LHCN-M2 (cell line): ENCODE measurements at places on chromosomes 11 and 22.
A peak's percentile ranks its signal among the peaks of the same experiment; 100 is the strongest.

- no peak for DNase-seq
Measured at GRCh38 chr22:36953239-36954080, 40.0 kb downstream of the CSF2RB start.

- DNase-seq = no peak
Measured at GRCh38 chr22:22789233-22789921, 98.2 kb upstream of the IGLL5 start.

DNA sequence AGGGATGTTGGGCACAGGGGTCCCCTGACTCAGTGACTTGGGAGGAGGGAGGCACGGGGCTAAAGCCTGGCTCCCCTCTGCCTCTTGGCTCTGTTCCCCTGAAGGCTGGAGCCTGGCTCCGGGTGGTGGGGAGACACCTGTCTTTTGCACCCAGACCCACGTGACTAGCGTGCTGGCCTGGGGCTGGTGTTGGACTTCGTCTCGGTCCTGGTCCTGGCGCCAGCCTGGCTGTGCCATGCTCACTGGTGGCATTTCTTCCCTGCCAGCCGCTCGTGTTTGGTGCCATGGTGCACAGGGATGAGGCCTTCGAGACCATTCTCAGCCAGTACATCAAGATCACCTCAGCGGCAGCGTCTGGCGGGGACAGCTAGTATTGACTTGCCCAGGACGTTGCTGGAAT is 56.7 kb downstream of the GRAMD4 start:
- DNase-seq = no peak

DNA sequence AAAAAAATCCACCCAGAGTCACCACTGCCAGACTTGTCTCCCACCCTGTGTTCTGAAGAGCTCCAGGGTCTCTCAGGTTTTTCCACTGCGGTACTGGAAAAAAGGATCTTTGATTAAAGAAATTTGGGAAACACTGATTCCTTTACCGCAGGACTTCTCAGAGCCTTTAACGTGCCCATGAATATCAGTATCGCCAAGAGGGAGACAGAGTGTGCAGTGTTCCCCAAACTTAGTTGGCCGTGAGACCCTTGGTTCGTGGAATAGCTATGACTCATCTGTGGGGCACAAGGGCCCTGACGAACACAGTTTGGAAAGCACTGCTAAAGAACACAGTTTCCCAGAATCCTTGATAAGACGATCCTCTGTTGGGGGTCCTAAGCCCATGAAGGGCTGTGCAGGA is 31.7 kb downstream of the SYT7 start:
- DNase-seq = no peak

- no peak for DNase-seq
Measured at GRCh38 chr11:32162351-32162750, 71.5 kb downstream of the RCN1 start.

DNA sequence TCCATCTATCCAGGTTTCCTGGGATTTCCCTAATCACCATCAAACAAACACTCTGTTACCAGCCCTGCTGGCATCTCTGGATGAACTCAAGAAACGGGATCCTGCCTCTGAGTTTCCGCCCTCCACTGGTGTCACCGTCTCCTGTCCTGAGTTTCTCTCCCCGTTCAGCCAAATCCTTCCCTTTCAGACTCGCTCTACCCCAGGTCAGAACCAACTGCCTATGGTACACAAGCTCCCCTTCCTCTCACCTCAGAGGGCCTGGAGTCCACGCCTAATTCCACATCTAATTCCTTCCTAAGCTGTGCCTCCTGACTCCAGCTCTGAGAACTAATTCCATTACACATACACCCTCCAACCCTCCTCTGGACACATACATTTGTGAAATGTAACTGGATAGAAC is 96.1 kb downstream of the SHANK2 start:
- DNase-seq = no peak

DNA sequence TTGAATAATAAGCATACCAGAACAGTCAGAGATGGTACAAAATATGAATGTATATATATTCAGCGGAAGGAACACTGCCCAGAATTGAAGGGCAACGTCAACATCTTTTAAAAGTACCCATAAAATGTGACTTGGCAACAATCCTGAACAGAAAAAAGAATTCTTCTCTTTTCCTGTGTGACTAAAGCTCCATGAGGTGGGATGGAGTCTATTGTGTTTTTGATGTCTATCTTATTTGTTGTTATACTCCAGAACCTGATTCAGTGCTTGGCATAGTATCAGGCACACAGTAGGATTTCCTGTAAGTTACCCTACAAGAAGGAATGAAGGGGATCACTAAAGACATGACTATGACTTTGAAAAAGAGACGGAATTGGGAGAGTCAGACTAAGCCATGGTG is 10.3 kb downstream of the LDLRAD3 start:
- DNase-seq = no peak

DNA sequence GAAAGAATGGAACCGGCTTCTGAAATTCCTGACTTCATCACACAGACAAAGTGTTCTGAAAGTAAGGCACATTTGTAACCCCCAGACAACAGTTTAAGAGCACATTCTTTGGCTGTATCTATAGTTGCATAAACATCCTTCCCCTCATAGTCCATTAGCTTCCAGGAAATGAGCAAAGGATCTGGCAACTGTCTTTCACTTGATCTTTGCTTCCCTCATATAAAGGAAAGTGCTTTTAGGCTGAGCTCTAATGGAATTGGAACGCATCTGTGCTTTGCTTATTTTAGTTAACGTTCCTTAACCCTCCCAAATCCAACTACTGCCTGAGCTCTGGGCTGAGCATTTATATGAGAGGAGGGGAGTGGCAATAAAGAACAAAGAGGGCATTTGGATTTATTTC is 76.9 kb upstream of the API5 start:
- no peak for DNase-seq

- peak; percentile 85 for DNase-seq
Measured at GRCh38 chr11:128180441-128181087, 406.8 kb downstream of the ETS1 start.

GRCh38 chr22:21591695-21592094 is 24.2 kb downstream of the UBE2L3 start:
- DNase-seq = peak; percentile 36

GRCh38 chr11:66045177-66045639 is 3.8 kb downstream of the GAL3ST3 start:
- peak; percentile 67 for DNase-seq

DNA sequence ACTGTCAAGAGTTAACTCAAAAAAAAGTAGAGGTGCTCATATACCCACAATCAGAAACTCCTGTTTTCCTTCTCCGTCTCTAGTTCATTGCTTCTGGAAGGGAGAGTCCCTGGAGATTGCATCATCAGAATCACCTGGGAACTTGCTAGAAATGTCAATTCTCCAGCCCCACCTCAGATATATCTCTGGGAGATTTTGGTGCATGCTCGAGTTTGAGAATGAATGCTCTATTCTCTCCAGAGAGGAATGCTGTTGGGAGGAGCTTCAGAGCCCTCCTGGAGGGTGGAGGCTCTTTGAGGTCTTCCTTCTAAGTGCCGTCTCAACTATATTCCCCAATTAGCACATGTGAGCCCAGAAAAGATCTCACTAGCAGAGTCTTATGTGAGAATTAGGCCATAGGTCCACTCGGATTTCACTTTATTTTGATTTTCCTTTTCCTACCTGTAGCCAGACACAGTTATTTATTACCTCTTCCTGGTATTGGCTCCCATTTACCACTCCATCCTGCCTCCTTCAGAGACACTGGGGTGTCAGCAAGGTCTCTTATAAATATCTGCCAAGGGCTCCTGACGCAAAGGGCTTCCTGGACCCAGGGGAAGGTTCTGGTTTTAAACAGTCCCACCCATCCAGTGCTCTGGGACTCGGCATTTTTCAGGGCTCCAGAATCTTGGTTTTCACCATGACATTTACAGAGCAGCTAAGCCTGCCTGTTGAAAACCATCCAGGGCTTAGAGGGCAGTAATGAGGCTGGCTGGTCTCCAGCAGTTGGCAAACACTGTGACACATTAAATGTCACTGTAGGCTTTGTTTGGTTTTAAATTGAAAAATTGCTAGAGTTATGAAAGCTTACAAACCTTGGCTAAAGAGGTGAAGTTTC is 136.2 kb downstream of the CD44 start:
- DNase-seq = peak; percentile 48

DNA sequence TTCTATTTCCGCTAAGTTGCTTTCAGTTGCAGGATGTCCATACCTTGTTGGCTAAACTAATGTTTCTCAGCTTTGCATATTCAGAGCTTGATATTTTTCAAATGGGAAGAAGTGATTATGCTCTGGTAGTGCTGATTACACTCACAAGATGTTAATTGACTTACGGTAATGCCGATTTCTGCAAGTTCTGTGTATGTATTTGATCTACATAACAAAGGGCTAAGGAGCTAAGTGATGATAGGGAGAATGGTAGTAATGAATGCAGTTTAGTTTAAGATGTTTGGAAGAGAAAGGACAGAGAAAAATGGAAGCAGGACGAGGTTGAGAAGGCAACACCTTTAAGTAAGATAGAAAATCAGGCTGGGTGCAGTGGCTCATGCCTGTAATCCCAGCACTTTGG is 61.4 kb downstream of the FAM83F start:
- DNase-seq = no peak

DNA sequence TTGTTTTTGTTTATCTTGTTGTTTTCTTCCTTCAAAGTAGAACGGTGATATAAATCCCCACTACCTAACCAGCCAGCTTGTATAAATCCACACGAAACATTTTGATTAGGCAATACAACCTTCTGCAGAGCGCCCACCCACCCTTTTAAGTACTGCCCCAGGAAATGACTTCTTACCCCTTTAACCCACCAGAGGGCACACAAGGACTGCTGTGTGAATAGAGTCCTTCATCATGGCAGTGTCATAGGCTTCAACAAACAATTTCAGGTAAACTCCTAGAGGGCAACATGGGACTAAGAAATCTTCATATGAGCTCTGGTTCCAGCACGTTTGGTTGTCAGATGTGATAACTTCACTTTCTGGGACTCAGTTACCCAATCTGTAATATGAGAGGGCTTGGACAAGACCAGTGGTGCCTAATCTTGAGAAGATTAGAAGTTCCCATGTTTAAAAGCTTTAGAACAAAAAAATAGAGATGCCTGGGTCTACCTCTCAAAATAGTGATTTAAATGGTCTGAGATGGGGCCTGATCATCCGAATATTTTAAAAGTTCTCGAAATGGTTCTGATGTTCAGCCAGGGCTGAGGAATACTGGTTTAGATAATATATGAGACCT is 56.1 kb downstream of the PIWIL4 start:
- DNase-seq = peak; percentile 72

DNA sequence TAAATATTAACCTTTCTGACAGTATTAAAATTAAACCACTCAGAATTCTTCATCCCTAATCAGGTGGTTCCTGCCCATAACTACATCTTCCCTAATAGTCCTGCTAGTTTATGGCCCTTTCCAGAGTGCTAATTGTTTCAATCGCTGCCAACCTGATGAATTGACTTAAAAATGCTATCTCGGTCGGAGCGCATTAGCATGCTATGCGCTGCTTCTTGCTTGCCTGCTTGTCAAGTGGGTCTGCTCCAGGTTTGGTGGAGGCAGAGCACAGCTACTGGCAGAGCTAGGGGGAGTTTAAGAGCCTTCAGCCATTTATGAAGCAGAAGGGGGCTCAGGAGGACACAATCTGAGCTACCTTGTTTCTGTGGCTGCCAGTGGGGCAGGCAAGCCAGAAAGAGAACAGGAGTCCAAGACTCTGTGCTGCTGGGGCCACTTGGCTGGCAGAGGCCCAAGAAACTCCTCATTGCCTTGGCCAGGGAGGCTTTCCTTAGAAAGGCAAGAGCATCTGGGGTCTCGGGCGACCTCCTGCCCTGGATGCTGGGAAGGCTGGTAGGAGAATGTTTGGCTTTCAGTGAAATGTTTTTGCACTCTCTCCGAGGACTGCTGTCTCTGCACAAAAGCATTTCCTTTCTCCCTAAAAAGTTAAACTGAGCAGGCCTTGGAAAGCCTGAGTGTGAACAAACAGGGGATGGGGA is 62.1 kb upstream of the PHOX2A start:
- no peak for DNase-seq

DNA sequence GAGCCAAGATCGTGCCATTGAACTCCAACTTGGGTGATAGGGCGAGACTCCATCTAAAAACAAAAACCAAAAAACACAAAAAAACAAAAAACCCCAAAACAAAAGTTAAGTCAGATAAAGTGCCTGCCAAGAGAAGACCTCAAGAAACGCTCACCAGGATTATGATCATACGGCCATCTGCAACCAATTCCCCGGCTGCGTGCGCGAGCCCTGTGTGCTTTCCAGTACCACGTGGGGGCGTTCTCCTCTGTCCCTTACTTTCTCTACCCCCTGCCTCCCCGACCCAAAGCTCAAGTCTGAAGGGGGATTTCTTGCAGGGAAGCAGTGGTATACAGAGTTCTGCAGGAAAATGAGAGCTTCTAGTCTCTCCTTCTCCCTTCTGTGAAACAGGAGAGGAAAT is 10.5 kb upstream of the RPS19BP1 start:
- DNase-seq = no peak

DNA sequence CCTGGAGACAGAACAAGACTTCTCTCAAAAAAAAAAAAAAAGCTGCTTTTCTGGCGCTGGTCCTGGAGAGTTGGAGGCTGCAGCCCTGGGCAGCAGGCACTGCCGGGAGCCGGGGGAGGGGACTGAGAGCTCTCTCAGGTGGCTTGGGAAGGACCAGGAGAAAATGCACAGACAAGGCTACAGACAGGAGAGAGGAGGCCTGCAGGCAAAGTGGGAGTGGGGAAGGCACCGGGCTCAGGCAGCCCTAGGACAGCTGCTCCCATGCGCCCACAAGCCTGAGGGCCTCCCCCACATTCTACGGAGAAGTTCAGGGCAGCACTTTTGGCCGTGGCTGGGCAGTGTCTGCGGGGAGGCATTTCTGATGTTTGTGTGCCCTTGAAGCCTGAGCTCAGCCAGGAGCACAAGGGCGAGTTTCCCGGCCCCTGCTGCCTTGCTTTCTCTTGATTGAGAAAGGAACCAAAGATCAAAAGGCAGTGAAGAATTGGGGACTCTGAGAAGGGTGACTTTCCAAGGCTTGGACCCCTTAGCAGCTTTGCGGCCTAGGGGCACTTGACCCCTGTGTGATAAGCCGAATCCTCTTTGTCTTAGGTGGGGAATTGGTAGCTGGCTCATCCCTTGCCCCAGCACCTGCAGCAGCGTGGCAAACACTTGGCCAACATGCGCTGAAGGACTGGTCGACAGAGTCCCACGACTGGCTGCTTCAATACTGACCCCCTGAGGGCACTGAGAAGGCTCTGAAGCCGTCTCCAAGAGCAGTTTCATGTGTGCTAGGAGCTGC is 35.3 kb downstream of the PPM1F start:
- no peak for DNase-seq

GRCh38 chr22:19134874-19135273 is 3.8 kb downstream of the TSSK2 start:
- no peak for DNase-seq

- no peak for DNase-seq
Measured at GRCh38 chr11:64719406-64719805, 3.6 kb downstream of the NRXN2 start.
